ENCODE measurements at places on chromosomes 12 and 14.

- DNase-seq, result no peak
Measured at GRCh38 chr14:90345239-90345557, 13.5 kb upstream of the NRDE2 start.

DNA sequence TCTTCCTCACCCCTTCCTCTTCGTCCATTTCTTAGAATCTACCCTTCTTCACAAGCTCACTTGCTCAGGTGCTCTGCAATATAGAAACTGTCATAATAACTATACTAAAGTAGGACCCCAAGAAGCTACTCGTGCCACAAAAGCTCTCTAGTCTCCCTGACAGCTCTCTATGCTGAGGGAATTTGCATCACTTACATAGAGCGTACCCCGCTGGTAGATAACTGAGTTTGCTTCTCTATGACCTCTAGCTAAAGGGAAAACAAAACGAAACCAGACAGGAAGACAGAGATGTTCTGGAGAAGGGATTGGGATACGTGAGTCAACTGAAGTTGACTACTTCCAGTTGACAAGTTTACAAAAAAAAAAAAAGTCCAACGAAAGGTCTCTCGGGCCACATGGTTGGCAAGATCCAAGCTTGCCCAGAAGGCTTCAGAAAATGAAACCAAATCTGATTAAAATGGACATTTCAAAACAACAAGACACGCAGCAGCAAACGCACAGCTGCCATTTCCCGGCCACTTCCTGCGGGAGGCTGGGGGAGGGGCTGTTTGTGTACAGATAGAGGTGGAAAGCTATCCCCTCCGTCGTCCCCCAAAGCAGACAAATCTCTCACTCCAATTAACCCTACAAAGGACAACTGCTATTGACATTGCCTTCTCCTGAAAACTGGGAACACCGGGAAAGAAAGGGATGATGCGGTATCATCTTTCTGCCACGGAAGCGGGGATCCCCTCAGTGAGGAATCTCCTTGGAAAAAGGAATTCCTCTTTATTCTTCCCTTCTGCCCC is 1.3 kb downstream of the BAZ2A start:
- DNase-seq, result peak; percentile 53

GRCh38 chr14:81529391-81529790 is 4.3 kb downstream of the SEL1L start:
- no peak for DNase-seq

- no peak for DNase-seq
Measured at GRCh38 chr14:24384169-24384568, 14.6 kb upstream of the NYNRIN start.

DNA sequence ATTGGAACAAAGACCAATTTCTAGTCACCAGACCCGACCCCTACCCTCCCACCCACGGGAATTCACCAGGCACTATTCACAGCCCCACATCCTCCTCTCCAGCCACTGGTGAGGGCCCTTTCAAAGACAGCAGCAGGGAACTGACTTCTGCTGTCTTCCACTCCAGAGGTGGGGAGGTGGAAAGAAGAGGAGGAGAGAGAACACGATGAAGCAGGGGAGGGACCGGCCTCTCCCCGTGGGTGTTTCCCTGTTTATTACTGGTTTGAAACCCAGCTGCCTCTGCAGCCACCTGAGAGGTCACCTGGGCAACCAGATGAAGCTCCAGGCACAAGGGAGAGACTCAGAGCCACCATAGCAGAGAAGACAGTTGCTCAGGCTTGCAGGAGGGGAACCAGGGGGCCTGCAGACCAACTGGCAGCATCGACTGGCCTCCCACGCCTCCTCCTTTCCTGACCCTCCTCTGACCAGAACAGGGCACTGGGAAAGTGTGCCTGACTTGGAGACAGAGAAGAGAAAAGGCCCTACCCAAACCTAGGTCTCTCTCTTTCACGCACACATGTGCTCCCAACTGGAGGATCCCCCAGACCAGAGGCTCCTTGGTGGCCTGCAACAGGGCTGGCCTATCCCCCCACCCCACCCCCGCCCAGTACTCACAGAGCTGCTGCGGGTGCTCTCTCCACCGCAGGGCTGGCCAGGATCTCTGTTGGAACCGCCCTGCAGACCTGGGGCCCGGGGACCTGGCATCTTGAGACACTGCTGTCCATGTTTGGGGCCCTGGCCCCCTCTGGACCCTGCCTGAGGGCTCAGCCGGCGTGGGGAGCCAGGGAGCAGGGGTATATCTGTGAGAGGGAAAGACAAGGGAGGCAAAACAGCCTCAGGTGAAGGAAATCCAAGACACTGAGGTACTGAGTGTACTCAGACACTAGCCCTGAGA is 22.8 kb downstream of the ANO2 start:
- no peak for DNase-seq

- DNase-seq, result no peak
Measured at GRCh38 chr14:69573205-69573830, 1.4 kb downstream of the CCDC177 start.

GRCh38 chr14:74618078-74618952 is 6.3 kb upstream of the LTBP2 start:
- DNase-seq, result no peak

DNA sequence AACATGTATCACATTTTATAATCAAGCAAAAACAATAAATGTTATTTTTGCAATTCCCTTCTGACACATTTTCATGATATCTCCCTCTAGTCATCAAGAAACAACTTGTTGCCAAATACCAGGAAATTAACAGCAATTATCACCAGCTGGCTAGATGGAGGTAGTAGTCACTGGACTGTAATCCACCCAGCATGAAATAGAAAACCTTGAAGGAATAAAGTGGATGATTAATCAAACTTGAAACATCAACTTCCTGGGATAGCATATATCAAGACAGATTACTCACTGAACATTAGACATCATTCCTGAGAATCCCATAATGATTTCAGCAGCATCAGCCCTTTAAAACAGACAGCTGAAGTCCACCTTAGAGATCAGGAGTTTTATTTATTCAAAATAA is 259.0 kb downstream of the CCDC59 start:
- DNase-seq, result no peak

DNA sequence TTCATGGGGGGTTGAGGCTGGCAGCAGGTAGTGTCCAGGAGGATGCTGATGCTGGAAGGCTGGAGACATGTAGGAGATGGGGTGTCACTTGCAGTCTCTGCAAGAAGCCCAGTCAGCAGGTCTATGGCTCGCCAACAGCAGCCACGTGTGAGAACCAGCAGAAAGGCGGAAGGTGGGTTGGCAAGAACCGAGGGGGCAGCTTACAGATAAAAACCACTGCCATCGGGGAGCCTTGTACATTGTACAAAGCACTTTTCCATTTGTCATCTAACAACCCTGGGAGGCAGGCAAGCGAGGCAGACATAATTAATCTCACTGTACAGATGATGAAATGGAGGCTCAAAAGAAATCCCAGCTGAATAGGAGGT is 167.2 kb downstream of the KCNA5 start:
- DNase-seq, result no peak

DNA sequence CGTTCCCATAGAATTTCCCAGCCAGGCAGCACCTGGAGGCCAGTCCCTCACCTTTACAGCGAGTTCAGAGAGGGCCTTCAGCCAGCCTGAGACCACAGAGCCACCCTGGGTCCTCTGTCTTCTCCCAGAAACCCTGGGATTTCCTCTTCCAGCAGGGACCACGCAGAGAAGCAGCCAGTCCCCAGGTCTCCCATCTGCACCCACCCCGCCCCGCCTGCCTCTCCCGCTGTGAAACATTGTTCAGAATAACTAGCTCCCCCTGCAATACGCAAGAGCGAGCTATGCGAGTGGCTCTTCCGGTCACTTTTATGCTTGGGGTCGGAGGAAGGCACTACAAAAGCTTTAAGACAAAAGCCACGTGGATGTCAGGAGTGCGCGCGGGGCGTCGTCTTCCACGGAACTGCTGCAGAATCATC is 77.8 kb downstream of the SERPINA3 start:
- DNase-seq, result no peak

- no peak for DNase-seq
Measured at GRCh38 chr14:70920608-70921007, 13.3 kb downstream of the PCNX1 start.

GRCh38 chr14:83257466-83258439 is 1724.1 kb upstream of the SEL1L start:
- no peak for DNase-seq

DNA sequence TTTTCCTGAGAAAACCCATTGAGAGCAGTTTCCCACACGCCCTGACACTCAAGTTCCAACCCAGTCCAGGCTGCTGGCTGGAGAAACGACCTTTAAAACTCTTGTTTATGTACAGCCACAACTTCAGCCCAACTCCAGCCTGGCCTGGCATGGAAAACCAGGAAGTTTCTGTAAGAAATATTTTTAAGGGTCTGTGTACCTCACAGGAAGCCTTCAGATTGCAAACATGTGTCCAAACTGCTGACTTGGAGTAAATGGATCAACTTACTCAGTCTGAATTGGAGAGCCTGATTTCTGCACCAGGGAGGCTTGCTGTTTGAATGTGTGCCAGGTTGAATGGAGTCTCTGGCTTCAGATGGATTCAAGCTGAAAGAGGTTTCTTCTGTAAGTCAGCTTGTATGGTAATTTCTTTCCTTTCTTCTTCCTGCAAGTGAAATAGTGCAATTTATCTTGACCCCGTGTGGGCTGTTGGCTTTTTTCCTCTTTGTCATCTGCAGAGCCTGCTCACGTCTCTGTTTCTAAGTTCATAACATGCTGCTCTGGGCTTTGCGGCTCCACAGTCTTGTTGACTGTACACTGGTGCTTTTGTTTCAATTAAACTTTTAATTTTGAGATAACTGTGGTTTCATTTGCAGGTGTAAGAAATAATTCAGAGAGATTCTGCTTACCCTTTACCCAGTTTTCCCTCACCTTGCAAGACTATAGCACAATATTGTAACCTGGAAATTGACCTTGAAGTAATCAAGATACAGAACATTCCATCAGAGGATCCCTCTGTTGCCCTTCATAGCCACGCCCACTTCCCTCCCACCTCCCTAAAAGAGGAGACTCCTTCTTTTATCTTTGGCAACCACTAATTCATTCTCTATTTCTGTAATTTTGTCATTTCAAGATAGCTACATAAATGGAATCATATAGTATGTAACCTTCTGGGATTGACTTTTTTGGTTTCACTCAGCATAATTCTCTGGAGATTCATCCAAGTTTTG is 109.7 kb upstream of the PRMT8 start:
- DNase-seq, result no peak

DNA sequence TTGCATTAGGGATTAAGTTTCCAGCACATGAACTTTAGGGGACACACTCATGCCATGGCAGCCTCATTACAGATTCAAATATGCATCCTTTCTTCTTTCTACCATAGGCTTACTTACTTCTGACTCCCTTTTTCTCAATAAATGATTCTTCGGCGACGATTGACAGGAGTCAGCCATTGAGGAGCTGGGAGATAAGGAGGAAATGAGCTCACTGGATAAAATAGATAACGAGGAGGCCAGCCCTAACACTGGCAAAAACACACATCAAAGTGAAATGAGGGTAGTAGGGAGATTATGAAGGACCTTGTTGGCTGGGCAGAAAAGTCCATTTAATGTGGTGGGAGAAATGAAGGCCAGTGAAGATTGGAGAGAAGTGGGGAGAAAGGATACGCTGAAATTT is 172.2 kb downstream of the SLC41A2 start:
- DNase-seq, result no peak

GRCh38 chr12:46219877-46220655 is 48.8 kb downstream of the SLC38A1 start:
- DNase-seq, result no peak

- DNase-seq, result no peak
Measured at GRCh38 chr14:89175881-89176799, 240.9 kb downstream of the FOXN3 start.

- no peak for DNase-seq
Measured at GRCh38 chr14:31921721-31922120, 155.4 kb upstream of the ARHGAP5 start.

DNA sequence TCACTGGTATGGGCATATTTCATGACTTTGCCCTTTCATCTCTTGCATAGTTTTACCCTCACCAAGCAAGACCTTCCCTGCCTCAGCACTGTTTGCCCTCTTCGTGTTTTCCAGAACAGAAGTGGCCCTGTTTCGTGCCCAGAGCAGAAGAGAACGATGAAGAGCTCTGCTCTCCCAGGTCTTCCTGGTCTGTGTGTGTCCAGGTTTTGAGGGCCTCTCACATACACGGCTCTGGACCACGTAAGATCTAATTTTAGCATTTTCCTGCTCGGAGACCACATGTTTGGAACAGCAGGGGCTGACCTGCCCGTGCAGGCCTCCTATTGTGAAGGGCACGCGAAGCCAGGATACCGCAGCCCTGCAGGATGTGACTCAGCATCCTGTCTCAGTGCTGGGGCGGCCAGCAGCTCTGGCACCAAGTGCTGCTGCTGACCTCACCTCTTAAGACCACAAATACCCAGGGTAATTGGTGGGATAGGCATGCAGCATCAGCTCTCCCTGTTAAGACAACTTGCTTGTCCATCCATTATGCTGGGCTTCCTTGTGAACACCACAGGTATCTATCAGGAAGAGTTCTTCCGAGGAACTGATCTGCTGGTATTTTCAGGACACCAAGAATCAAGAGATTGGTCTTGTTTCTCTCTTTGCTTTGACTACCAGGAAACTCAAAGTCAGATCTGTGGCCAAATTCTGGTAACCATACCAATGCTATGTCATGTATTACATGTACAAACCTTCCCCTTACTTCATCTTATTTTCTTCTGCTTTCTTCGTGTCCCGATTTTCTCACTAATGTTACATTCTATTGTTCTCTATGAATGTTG is 19.0 kb downstream of the SSH1 start:
- DNase-seq, result no peak

DNA sequence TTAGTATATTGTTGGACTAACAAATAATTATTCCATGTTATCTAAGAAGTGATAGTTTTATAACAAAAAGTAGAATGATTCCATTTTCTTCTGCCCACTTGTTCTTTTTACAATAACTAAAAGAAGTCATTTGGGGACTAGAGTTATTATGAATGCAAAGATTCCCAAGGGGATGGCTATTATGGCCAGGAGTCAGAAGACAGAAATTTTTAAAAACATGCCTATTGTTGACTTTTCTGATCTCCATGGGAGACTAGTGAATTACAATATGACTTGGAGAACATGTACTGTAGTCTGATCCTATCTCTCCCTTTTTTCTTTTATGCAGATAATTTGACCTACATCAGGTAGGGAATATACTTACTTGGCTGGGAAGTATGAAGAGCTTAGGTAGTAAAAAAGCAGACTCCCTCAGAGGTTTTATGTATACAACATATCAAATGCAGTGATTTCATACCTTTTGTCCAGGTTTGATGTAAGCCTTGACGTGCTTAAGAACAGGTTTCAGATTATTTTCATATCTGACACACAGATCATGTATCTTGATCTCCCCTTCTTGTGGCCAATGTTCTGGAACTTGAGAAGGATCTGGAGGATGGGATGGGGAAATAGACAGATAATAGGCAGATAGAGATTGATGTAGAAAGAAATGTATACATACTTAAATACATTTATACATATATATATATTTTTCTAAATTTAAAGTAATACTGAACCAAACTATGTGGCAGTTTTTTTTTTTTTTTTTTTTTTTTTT is 41.0 kb upstream of the KCNJ8 start:
- DNase-seq, result no peak

Measured in memory B cell (primary cell).